ENCODE measurements at places on chromosomes 11 and 22. TPM values are rescaled to one million over a fixed set of nuclear protein-coding genes. Genes with fewer than 3 reads are reported as not detected.

The RBMXL2 gene
- not detected for polyA plus RNA-seq

The SAAL1 gene
- polyA plus RNA-seq, result 17.2 TPM

The MS4A15 gene
- polyA plus RNA-seq, result not detected

The CNGA4 gene
- not detected for polyA plus RNA-seq

The MPEG1 gene
- 0.14 TPM for polyA plus RNA-seq

The TRIM51 gene
- not detected for polyA plus RNA-seq

- DNase-seq, result no peak
Observed at GRCh38 chr11:112553205-112553731, 292.6 kb upstream of the PLET1 start.

DNA sequence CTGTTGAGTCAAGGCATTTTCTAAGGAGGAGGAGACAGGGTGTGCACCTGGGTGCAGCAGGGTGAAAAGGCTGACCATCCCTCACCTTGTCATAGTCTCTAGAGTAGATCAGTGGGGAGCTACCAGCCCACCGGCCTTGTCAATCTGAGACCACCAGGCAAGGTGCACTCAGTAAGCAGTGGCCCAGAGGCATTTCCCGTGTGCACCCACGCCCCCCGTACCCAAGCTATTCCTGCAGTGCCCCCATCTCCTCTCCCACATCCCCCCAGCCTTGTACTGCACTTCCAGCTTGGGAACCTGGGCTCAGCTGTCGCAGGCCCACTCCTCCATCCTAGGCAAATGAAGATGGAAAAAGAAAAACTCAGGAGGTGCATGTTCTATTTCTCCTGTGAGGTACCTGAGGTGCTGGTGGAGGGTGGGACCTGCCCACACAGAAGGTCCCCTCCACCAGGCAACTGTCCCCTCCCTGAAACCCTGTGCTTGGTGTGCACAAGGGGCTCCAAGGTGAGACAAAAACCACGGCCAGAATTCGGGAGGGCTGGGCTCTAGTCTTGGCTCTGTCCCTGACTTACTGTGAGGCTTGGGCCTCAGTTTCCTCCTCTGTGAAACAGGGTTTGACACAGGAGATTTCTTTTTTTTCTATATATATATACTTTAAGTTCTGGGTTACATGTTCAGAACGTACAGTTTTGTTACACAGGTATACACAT, 8.4 kb downstream of the P2RY2 start:
- no peak for DNase-seq

All from CD4-positive, alpha-beta memory T cell (primary cell).